ENCODE measurements at places on chromosomes 6 and 20.

DNA sequence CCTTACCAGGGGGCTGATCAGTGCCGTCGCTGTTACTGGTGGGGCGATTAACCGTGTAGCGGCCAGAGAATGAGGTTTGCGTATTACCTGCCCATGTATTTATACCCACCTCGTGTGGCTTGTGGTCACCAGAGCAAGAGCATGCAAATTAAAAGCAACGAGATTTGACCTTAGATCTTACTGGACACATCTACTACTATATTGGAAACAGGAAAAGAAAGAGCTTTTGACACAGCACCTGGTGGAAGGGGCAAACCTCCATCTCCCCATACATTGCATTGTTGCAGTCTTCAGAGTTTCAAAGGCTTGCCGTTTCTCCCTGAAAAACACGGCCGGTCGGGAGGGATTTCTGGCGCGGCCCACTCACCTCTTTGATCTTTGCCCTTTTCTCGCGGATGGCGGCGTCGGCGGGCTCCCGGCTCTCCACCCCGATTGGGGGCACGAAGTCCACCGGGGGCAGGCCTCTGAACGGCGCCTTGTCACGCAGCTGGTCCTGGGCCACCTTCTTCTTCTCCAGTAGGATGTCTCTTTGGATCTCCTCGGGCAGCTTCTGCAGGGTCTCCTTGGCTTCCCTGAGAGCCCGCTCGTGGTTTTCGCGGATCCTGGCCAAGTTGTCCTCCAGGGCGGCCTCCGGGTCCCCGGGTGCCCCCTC lies 1.3 kb downstream of the MAN1A1 start:
- DNase-seq: peak; percentile 23

DNA sequence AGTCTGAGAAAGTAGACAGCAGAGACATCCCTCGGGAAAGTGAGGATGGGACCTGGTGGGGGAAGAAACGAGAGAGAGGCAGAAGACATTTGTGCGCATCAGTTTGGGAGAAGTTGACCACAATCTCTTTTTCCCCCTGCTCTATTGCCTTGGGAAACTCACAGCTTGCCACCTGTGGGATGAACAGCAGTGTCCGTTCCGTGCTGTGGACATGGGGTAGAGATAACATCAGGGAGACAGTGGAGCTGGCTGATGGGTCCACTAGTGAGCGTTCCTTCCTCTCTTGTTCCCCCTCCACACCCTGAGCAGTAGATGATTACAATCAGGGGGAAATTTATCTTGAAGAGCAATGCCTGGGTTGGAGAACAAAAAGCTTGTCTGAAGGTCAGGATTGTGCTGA lies 21.8 kb upstream of the RNF182 start:
- no peak for DNase-seq

GRCh38 chr6:128519132-128519930 lies 1.1 kb downstream of the PTPRK start:
- DNase-seq: peak; percentile 10

DNA sequence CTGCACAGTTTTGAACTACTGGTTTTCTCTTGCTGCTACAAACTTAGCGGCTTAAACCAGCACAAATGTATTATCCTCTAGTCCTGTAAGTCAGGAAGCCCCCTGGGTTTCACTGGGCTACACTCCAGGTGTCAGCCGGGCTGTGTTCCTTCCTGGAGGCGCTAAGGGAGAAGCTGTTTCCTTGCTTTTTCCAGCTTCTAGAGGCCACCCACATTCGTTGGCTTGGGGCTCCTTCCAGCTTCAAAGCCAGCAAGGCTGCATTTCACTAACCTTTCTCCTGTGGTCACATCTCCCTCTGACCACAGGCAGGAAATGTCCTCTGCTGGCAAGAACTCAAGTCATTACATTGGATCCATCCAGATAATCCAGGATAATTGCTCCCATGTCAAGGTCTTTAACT lies 350.6 kb upstream of the PLCB4 start:
- DNase-seq: no peak

DNA sequence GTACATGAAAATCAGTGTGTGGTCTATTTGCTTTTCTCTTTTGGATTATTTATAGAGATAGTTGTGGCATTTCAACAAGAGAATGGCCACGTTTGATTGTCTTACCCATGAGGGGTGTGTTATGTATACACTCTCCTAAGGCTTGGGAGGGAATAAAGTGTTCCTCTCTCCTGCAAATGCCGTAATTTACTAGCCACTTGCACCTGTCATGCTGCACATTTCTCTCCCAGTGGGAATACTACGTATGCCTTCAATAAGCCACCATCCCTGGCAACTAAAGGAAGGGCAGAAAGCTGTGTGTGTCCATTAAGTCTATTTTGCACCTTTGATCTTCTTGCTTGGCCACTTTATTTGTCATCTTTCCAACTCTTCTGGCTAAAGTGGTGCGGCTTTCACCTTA lies 541.2 kb downstream of the QKI start:
- no peak for DNase-seq

DNA sequence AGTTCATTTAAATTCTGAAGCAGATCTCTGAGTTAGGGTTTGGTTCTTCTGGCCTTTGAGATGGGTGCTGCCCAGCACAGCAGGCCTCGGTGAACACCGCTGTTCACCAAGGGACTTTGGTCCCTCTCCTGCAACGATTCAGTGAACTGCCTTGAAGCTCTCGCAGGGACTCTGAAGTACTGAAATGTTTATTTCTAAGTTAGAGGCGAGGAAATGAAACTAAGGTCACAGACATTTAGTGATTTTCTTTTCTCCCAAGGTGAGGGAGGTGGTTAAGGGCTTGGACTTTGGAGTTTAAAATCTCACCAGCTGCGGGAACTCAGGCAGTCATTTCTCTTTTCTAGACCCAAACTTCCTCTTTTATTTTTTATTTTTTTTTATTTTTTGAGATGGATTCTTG lies 26.2 kb downstream of the E2F3 start:
- DNase-seq: no peak

DNA sequence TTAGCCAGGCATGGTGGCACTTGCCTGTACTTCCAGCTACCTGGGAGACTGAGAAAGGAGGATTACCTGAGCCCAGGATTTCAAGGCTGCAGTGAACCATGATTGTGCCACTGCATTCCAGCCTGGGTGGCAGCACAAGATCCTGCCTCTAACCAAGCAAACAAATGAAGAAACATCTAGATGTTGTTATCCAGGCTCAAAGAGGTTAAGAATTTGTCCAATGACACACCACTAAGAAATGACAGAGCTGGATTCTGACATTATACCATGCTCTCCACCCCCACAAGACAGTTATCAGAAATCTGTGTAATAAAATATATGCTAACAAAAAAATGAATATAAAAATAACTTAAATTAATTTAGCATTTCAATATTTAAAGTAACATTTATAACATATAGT lies 925.5 kb upstream of the SLC35B3 start:
- no peak for DNase-seq

GRCh38 chr20:62508641-62509051 lies 32.9 kb upstream of the GATA5 start:
- no peak for DNase-seq

GRCh38 chr20:53872561-53873229 lies 197.7 kb downstream of the BCAS1 start:
- DNase-seq: no peak

DNA sequence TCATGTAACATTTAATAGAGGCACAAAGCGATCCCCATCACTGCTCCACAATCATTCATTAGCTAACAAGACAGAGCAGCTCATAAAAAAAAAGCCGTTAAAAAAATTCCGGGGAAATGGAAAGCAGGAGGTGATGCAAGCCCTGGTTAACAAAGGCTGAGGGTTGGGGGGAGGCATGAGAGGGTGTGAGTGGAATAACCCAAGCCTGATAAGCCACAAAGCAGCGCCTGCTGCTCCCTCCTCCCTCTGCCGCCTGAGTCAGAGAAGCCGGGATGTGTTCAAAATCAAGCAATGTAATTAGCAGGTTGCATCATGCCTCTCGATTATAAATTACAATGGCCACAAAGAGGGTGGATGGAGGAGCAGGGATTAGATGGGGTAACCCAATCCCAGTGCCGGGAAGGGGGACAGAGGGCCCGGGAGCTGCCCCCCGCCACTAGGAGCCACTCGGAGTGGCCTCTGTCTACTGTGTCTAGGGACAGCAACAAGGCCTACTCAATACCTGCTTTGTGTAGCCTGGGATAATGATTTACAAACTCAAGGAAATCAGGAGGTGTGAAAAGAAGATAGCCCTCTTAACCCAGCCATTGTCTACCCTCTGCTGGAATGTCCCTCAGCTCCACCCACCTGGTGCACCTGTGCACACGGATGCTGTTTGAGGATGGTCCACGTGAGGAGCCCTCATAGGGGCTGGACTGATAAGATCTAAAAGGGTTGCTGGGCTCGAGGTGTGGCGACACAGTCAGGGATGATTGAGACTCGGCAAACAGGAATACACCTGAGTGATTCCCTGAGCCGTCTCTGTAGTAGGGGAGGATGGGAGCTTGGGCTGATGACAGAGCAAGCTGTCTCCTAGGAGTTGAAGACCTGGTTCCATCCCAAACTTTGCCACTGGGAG lies 156.9 kb downstream of the VEGFA start:
- no peak for DNase-seq

DNA sequence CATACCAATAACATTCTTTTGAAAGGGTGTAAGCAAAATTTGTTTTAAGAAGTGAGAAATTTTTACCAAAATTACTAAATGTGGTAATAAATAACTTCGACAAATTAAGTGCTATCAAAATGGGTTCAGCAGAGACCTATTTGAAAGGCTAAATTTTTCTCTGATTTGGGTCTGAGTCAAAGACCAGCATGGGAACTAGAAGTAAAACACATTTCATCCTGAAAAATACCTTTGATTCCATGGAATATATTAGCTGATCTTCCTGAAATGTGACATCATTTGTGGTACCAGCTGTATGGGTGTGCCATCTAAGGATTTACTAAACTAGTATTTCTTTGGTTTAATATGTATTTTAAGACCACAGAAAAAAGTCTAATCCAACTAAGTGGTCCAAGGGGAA lies 63.6 kb downstream of the BLOC1S5 start:
- no peak for DNase-seq

- DNase-seq: no peak
Measured at GRCh38 chr6:106974999-106975737, 639 bp upstream of the CD24 start.

DNA sequence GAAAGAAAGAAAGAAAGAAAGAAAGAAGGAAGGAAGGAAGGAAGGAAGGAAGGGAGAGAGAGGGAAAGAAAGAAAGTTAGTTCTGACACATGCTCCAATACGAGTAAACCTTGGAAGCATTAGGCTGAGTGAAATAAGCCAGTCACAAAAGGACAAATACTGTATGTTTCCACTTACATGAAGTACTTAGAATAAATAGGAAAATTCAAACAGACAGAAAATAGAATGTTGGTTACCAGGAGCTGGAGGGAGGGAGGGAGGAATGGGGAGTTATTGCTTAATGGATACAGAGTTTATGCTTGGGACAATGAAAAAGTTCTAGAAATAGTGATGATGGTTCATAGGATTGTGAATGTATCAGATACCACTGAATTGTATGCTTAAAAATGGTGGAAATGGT lies 75.2 kb upstream of the CDH4 start:
- DNase-seq: no peak

GRCh38 chr6:134217105-134217797 lies 100.7 kb downstream of the SGK1 start:
- no peak for DNase-seq

DNA sequence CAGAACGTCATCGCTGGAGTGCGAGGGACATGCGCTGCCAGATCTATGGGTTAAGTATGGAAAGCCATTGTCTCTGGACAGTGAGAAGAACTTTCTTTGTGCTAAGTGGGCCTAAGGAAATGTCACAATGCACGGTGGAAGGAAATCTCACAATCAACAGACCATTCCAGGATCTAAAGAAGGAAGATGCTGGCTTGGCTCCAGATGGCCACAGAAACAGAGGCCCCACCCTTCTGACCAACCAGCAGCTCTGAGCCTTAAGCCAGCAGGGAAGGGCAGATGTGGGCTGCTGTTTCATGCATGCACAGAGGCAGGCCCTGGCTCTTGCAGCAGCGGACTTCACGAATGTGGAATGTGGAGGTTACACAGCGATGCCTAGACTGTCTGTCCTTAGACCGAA lies 156.3 kb downstream of the SOBP start:
- DNase-seq: no peak

DNA sequence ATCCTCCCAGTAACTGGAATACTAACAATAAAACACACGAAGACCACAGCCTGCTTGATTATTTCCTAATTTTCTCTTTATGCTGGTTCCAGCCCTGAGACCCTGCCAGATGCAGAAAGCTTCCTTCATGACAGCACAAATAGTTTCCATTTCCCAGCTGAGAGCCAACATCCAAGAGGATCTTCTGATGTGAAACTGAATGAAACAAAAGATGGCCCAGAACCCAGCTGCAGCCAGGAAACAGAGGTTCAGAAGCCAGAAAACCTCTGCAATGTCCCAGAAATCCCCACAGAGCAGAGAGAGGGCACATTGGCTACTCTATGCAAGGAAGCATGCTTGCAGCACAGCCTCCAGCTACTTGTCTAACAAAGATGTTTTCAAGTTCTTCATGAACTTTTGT lies 61.8 kb upstream of the PLEKHG1 start:
- no peak for DNase-seq

GRCh38 chr6:56659721-56660380 lies 17.2 kb upstream of the DST start:
- DNase-seq: no peak

DNA sequence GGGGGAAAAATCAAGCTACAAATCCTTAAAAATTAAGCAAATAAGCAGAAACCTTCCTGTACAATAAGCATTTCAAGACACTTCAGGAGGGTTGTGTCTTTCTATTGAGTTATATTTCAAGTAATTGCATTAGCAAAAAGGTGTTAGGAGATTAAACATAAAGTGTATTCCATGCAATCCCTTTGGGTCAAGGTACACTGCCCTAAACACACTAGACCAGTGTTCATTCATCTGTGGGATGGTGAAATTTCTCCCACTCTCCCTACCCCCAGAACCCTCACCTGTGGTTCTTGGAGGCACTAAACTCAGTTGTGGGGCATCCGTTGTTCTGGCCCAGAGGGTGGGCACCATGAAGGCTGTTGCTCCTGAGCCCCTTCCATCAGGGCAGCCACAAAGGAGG lies 205.1 kb upstream of the SGK1 start:
- DNase-seq: no peak

DNA sequence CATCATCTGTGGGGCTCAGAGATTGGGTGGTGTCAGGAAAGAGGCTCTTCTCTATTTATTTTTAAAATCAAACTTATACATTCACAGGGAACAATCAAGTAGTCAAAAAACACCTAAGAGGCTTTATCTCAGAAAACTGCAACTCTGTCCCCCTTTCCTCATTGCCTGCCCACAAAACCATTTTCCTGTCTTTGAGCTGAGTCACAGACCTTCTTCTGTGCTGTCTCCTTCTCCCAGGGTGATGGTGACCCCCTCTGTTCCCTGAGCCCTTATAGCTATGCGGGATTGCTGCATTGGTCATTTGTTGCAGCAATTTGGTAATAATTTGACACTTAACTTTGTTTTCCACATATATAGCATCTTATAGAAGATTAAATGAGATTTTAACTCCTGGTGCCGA lies 195.2 kb upstream of the PROKR2 start:
- no peak for DNase-seq

- DNase-seq: no peak
Measured at GRCh38 chr20:9022376-9022775, 46.5 kb upstream of the PLCB4 start.

GRCh38 chr6:11143394-11144371 lies 32.2 kb upstream of the ERVFRD-1 start:
- DNase-seq: no peak

Measured in stimulated activated CD4-positive, alpha-beta T cell treated with anti-CD3 and anti-CD28 coated beads, Interleukin-4, amount 100 ng/mL, for 4 hours (primary cell).